ENCODE measurements at places on chromosomes 5 and 9.

DNA sequence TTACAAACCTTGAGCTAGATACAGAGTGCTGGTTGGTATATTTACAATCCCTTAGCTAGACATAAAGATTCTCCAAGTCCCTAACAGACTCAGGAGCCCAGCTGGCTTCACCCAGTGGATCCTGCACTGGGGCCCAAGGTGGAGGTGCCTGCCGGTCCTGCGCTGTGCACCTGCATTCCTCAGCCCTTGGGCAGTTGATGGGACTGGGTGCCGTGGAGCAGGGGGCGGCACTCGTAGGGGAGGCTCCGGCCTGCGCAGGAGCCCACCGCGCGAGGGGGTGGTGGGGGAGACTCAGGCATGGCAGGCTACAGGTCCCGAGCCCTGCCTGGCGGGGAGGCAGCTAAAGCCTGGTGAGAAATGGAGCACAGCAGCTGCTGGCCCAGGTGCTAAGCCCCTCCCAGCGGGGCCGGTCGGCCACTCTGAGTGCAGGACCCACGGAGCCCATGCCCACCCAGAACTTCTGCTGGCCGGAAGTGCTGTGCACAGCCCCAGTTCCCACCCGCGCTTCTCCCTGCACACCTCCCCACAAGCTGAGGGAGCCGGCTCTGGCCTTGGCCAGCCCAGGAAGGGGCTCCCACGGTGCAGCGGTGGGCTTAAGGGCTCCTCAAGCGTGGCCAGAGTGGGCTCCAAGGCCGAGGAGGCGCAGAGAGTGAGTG is 1464.7 kb downstream of the EFNA5 start:
- DNase-seq = no peak
- no peak overlapping the region for H3K27ac ChIP-seq
- H3K36me3 ChIP-seq = no peaks in the 10 kb centered on the region
- H3K27me3 ChIP-seq = no peaks in the 10 kb centered on the region
- H3K4me1 ChIP-seq = no peaks in the 10 kb centered on the region

- no peak overlapping the region for H3K4me3 ChIP-seq
- H3K27ac ChIP-seq = no peak overlapping the region
- H3K36me3 ChIP-seq = no peaks in the 10 kb centered on the region
- DNase-seq = no peak
- H3K4me1 ChIP-seq = no peaks in the 10 kb centered on the region
These were observed 49.8 kb upstream of the ANGPTL2 start for GRCh38 chr9:127172066-127172707.

DNA sequence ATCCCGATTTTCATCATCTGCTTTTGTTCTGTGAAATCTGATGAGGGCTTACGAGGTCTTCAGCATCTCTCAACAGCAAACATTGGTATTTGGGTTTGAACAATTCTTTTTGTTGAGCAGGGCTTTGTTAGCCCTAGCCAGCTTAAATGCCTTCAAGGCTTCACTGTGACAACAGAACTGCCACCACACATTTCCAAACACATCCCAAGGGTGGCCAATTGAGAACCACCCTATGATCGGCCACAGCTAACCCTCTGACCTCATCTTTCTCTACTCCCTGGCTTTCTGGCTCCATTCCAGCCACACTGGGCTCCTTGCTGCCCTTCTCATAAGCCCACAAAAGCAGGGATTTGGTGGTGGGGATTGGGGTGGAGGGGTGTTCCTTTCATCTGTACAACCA is 17.6 kb downstream of the MTX3 start:
- no peaks in the 10 kb centered on the region for H3K27me3 ChIP-seq
- no peak overlapping the region for H3K27ac ChIP-seq
- H3K36me3 ChIP-seq = peaks cover 5% of the 10 kb centered on the region
- H3K4me3 ChIP-seq = no peak overlapping the region

GRCh38 chr9:33908114-33908513 is 91.2 kb downstream of the UBE2R2 start:
- no peaks in the 10 kb centered on the region for H3K27me3 ChIP-seq
- H3K4me3 ChIP-seq = no peak overlapping the region
- no peak for DNase-seq
- H3K27ac ChIP-seq = no peak overlapping the region
- peaks cover 12% of the 10 kb centered on the region for H3K36me3 ChIP-seq

GRCh38 chr5:56056875-56057274 is 62.1 kb upstream of the IL6ST start:
- no peaks in the 10 kb centered on the region for H3K27me3 ChIP-seq
- peaks cover 39% of the 10 kb centered on the region for H3K4me1 ChIP-seq
- no peak overlapping the region for H3K27ac ChIP-seq
- DNase-seq = no peak
- no peaks in the 10 kb centered on the region for H3K36me3 ChIP-seq

Data from effector memory CD4-positive, alpha-beta T cell (primary cell).